ENCODE measurements at places on chromosomes 5 and 9. TPM values are rescaled to one million over a fixed set of nuclear protein-coding genes. Genes with fewer than 3 reads are reported as not detected.

ACOT12 gene
- total RNA-seq: not detected

ODF2 gene
- 18.6 TPM for total RNA-seq

PCDHGA6 gene
- 3.1 TPM for total RNA-seq

- no peak for DNase-seq
Observed at GRCh38 chr5:151406322-151406947, 41.0 kb upstream of the SLC36A1 start.

DNA sequence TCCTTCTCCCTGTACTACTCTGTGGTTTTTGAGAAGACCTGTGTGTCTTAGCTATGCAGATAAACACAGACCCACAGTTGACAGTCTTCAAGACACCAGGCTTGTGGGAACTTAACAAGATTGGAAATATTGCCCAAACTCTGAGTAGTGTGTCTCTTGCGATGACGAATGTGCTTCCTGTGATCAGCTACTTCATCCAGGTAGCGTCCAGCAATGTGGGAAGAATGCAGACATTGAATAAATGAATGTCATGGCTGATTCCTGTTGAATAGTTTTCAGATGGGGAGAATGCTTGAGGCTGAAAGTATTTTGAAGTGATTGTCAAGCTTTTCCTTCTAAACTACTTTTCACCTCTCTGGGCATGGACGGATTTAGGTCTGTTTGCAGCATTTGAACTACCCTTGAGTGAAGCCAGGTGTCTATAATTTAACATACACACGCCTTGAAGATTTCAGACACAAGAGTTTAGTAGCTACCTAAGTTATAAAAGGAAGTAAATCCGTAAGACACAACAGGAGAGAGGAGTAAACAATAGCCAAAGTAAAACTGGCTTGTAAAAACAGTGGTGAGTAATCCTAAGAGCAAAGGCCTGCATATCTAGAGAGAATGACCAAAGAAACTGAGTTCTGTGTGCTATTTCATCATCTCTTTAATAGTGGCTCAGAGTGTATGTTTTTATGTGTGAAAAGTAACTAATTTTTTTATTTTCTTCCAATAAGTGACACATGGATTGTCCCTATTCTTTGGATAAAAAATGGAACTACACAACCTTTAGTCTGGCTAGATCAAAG, 30.0 kb upstream of the ARL14EPL start:
- DNase-seq: no peak

DNA sequence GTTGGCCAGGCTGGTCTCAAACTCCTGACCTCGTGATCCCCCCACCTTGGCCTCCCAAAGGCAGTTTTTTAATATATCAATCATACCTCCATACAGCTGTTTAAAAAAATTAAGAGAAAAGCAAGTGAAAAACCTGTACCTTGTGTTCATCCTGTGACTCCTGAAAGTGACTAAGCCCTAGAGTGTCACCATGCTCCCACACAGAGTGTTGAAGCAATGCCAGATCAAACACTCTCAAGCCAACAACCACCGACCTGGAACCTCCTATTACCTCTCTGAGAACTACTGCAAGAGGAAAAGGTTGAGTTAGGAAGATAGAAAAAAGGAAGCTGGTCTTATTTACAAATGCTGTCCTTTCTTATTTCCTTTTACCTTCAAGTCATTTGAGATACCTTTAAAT, 123.5 kb downstream of the RASEF start:
- no peak for DNase-seq

DNA sequence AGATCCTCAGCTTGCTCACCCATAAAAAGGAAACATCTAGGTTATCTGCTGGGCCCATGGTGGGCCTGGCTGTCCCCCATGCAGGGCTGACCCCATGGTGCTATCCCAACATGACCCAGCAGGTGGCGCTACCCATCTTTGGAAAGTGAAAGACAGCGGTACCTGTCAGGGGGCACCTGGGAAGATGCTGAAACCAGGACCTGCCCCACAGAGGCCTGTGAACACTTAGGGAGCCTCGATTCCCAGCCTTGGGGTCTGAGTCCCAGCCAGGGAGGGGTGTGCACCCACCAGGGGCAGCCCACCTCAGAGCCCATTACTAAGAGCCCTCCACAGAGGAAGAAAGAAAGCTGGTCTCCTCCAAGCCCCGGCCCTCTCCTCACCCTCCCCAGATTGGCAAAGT, 46.6 kb upstream of the IPPK start:
- DNase-seq: no peak

DNA sequence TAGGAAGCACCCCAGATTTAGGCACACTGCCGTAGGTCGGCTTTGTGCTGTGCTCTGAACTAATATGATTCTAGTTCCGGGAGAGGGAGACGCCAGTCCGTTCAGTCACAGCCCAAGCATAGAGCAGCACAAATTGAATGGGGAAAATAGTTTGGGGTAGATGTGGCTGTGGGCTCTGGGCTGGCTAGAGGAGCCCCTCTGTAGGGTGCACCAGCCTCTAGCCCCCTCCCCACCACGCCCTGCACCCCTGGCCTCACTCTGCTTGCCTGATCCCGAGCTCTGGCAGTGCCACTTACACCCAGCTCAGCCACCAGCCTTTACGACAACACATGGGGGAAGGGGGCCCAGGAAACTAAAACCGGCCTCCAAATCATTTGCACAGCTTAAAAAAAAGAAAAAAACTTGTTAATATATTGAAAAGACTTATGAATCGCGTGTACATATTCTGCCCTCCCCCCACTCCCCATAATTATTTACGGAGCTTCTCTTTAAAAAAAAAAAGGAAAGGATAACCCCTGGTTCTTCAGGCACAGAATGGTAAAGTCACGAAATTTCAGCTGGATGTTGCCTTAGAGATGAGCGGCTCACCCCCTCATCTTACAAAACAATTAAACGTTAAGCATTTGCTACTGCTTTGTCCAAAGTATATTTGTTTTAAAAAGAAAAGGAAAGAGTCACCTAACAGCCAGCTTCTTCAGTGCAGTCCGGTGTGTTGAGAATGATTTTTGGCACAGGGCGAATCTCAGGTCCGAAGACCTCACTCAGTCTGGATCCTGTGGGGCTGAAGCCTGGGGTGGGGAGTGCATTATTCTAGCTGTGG, 3.5 kb downstream of the LMX1B start:
- DNase-seq: no peak

- no peak for DNase-seq
Observed at GRCh38 chr9:109855540-109855939, 75.5 kb downstream of the PALM2AKAP2 start.

DNA sequence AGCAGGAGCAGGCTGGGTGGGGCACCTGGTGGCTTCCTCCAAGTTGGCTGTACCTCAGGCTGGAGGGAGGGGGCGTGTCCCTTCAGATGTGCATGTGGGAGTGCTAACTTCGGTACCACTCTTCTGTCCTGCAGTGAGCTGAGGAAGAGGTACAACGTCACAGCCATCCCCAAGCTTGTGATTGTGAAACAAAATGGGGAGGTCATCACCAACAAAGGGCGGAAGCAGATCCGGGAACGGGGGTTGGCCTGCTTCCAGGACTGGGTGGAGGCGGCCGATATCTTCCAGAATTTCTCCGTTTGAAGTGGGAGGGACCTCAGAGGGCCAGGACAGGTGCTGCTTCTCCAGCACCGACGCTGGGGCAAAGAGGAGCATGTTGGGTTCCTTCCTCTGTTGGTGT, 9.3 kb downstream of the NXNL2 start:
- DNase-seq: no peak

- DNase-seq: no peak
Observed at GRCh38 chr9:112361601-112362000, 18.3 kb upstream of the HSDL2 start.
